HS-27A (cell line): ENCODE measurements at places on chromosomes 11 and 22.

GRCh38 chr22:43740587-43741270 is 71.4 kb downstream of the EFCAB6 start:
- no peak for DNase-seq

DNA sequence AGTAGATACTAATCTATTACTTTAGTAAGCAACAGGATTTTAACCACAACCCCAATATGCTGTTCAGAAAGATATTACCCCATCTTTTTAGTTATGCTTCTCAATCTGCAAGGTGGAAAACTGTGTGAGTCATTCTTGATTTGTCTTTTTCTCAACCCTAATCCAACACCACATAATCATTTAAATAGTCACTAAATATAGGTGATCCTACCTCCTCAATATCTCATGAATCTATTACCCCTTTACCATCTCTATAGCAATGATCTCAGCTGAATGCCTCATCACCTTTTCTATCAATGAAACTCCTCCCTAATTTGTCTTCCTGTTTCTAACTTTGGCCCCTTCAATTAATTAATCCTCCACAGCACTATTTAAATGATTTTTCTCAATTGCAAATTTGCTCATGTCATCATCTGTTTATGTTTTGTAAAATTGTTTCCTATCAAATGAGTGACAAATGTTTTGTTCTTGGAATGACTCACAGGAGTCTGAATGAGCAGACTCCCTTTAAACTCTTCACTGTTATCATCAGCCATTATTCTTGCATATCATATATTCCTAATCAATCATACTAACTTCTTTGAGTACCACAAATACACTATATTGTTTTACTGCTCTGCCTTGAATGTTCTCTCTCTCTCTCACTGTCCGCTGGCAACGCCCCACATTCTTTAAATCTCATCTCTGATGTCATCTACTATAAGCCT is 26.1 kb downstream of the SNX19 start:
- no peak for DNase-seq

DNA sequence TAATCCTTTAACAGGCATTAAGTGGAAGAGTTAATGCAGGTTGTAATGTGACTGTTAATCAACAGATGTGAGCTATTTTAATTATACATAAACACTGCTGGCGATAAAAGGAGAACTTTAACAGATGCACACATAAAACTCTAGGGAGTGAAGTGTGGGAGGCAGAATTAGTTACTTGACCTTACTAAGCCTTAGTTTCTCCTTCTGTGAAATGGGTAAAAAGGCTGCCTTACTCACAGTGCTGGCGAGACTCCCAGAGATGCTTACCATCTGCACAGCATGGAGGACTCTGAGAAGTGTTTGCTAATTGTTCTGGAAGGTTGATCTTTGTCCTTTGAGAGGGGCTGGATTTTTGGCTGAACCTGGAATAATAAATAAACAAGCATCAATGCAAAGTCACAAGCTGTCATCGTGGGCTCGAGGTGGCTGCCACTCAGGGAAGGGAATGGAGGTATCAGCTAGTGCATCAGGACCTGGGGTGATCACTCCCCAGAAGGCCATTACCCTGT is 58.6 kb upstream of the MPEG1 start:
- no peak for DNase-seq

DNA sequence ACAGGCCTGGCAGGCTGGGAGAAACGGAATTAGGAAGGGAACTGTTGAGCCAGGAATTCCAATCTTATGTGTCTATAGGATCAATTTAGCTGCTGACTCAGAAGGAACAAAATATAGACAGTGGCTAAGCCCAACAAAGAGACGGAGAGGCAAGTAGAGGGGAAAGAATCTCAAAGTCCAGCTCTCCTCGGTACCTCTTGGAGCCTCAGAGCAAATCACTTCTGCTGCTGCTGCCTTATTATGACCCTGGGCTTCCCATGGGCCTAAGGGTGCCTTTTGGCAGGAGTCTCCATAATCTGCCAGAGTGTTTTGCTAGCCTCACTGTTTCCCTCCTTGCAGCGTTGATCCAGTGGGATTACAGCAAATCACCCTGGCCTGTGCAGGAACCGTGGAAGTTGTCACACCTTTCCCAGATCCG is 31.7 kb downstream of the PAX6 start:
- DNase-seq, result peak; percentile 40

GRCh38 chr22:26565181-26565580 is 24.8 kb downstream of the TPST2 start:
- no peak for DNase-seq

DNA sequence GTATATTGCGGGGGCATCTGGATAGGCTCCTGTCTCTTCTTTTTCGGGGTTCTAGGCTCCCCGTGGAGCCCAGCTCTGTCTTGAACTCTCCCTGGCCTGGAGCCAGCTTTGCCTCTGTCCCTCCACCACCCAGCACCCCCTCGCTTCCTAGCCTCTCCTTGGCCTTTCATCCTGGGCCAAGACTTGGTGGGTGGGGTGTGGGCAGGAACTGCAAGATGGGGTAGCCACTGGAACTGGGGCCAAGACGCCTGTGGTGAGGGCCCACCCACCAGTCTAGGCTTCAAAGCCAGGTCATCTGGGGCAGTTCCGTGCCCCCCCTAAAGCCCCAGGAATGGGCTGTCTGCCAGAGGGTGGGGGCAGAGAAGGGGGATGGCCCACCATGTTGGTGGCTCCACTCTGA is 1.7 kb upstream of the CRYBB1 start:
- no peak for DNase-seq

DNA sequence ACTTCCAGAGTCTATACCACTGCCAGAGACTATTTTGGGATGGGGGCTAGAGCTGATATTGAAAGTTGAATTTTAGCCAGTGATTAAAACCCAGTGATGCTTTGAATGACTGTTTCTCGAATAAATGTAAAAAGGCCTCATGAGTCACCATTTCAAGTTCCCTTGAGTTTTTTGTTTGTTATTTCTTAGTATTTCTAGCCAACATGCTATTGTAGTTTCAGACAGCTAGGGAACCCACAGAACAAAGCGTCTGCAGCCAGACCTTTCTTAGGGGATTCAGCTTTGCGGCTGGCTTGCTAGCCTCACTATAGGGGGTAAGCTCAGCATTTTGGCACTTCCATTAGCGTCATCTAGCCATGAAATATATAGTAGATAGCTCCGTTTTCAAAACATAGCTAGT is 66.5 kb downstream of the DBX1 start:
- DNase-seq, result no peak

DNA sequence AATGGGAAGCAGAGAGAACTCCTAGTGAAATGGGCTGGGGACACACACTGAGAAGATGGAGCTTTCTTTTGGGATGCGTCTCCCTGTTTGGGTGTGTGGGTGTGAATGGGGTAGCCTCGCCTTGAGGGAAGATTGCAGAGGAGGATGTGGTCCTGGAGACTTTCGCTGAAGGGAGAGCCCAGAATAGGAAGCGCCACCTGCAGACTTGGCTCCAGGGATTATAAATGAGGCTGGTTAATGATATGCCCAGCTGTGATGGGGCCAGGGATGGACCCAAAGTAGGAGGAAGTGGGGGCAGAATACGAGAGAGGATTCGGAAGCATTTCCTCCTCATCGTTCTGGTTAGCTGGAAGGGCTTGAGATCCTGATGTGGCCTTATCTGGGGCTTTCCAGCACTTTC is 13.7 kb downstream of the RELT start:
- no peak for DNase-seq

- no peak for DNase-seq
Measured at GRCh38 chr11:119210050-119210449, 3.9 kb downstream of the CBL start.

GRCh38 chr11:12331239-12331874 is 46.0 kb upstream of the PARVA start:
- DNase-seq, result peak; percentile 72

GRCh38 chr11:47980088-47980906 is at the start of gene PTPRJ:
PTPRJ (plus strand) TSS chr11:47980559; CDS start chr11:47980913, 354 bp downstream.
- no peak for DNase-seq

DNA sequence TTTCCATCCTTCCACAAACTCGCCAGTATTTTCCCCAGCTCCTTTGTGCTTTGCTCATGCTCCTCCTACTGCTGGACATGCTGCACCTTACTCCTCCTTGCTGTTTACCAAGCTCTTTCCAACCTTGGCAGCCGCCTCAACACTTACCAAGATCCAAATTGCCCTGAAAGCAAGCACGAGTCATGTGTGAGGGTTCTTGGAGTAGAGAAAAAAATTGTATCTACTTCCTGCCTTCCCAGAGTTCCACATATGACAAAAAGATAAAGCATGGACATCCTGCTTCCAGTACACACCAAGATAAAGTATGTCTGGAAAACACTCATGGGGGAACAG is 767.5 kb downstream of the NTM start:
- no peak for DNase-seq

DNA sequence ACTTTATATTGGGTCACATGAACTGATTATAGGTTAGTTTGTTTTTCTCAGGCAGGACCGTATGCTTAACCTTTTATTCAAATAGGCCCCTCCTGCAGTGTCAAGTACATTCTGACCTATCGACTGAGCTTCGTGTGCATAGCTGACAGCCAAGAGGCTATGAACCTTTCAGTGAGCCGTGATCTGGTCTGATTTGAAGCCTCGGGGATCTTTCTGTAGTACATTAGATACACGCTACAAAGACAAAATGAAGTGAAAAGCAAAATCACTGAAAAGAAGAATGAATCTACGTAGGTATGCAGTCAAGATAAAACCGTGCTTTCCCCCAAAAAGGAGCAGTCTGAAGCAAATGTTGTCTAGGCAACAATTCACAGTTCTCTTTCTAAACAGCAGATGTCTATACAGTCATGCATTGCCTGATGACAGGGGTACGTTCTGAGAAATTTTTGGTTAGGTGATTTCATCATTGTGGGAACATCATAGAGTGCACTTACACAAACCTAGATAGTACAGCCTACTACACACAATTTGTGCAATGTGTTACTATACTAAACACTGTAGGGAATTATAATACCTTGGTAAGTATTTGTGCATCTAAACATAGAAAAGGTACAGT is 18.1 kb downstream of the JHY start:
- no peak for DNase-seq

DNA sequence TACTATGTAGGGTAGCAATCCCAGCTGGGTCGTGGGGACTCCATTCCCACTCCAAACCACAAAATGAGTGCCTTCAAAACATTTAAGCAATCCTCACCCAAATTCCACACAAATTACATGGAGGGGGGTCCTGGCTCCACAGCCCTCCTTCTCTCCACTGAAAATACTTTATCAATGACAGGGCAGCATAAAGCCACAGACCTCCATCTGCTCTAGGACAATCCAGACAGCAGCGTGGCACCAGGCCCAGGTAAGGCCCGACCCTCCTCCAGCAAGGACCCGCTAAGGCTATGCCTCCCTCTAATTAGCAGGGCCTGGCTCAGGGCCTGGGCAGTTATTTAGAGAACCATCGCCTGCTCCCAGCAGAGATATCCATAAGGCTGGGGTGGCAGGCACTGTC is at the start of gene PANX3:
Gene PANX3 (plus strand): TSS at position 365 of the 400 bp plus-strand sequence. CDS start 129 bp downstream, outside the sequence.
- DNase-seq, result no peak

DNA sequence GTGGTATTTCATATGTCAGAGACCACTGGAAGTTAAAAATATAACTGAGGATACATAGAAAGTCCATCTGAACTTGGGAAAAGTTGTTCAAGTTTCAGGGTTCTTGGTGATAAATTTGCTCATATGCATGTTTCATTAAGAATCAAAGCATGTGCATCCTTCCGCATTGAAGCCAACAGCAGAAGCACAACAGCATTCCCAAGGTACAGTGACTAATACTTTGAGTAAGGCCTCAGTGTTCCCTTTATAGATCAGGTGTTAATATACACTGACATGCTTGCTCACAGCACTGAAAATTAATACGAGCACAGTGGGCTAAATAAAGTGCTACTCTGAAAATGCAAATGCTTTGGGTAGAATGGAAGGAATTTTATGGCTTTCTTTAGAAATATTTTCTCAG is 691.1 kb downstream of the METTL15 start:
- DNase-seq, result no peak

DNA sequence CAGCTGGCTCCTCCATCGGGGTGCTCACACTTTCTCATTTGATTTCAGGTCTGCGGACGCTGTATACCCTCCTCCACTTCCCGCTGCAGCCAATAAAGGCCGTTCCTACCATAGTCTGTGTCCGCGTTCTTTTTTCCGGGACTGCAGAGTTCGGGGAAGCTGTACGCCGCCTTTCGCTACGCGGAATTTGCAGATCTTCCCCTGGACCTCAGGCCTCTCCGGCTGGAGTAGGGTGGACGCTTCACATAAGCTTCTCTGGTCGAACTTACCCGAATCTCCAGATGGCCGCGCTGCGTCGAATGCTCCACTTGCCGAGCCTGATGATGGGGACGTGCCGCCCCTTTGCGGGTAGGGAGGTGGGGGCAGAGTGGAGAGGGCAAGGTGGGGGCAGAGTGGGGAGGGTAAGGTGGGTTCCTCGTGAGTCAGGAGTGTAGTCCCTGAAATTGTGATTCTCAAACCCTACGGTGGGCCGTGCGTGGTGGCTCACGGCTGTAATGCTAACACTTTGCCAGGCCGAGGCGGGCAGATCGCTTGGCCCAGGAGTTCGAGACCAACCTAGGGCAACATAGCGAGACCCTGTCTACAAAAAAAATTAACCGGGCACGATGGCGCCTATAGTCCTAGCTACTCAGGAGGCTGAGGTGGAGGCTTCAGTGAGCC is 617 bp downstream of the CSKMT start:
- no peak for DNase-seq

GRCh38 chr11:87597725-87598124 is 560.0 kb downstream of the TMEM135 start:
- no peak for DNase-seq

GRCh38 chr11:125262830-125263218 is 98.3 kb downstream of the PKNOX2 start:
- DNase-seq, result no peak

GRCh38 chr11:96256215-96257011 is 86.6 kb downstream of the MAML2 start:
- no peak for DNase-seq

DNA sequence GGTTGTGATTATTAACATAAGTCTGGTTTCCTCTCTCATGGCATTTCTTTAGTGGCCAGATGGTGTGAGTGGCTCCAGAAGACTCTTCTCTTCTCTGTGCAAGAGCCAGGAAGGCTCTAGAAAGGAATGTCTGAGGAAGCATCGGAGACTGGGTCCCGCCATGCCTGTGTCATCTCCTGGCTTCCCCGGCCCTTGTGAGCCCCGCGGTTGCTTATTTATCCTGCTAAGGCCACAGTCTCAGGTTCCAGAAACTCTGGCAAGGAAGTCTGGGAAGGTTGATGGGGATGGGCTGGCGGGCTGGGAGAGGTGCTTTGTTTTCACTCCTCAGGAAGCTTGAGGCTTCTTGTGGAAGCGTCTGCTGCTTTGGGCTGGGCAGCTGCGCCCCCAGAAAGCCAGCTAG is 18.9 kb downstream of the BCR start:
- no peak for DNase-seq

DNA sequence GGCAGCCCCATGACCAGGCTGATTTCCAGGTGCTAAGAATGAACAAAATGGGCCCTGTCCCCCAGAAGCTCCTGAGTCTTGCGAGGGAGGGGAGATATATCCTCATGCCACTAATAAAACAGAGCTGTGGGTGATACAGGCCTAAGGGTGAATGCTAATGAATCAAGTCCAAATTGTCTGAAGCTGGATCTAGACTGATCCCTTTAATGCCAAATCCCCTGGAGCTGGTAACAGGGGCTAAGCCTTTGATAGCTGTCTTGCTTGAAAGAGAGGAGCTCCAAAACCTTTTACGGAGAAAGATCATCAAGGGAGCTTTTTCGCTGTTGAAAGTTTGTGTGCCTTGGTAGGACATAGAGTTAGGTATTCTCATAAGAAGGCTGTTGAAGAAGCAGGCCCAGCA is 79.7 kb downstream of the PPFIBP2 start:
- no peak for DNase-seq
